ENCODE measurements at places on chromosomes 1 and 21.

DNA sequence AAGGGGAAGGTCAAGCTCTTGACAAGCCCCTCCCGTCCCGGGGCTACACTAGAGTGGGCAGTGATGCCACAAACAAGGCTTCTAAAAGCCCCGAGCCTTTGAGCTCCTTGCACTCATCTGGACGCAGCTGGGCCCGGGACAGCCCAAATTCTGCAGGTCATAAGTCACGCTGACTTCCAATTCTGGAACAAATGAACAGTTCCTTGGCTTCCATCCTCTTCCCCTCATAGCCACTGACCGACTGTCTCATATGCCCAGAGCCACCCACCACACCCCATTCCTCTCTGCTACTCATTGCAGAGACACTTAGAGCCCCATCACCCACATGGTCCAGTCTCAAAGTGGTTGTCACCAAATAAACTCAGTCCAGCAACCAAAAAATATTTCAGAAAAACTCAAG is 32.8 kb upstream of the PRELP start:
- DNase-seq = no peak

DNA sequence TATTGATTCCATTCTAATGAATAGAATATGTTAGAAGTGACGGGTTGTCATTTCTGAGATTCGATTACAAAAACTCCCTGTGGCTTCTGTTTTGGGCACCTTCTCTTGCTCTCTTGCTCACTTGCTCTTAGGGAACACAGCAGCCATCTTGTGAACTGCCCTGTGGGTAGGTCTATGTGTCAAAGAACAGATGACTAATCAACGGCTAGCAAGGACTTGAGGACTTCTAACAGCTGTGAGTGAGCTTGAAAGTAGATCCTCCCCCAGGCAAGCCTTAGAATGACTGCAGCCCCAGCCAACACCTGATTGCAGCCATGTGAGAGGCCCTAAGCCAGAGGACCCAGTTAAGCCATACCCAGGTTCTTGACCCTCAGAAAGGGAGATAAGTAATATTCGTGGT is 49.3 kb downstream of the AZIN2 start:
- no peak for DNase-seq

DNA sequence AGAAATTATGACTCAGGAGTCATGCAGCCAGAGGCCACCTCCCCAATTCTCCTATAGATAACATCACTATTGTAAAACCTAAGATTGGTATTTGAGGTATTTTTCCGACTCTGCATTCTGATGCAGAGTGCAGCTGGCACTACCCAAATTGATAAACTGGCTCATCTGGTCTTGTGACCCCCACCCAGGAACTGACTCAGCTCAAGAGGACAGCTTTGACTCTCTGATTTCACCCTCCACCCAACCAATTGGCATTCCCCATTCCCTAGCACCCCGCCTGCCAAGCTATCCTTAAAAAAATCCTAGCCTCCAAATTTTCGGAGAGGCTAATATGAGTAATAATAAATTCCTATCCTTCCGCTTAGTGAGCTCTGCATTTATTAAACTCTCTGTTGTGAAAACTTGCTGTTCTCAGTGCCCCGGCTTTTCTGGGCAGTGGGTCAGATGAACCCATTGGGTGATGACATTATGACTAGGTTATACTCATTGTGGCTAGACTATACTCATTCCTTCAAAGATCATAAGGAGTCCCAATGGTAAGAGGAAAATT is 39.4 kb upstream of the EPS15 start:
- no peak for DNase-seq

GRCh38 chr1:219041141-219041540 is 132.5 kb upstream of the LYPLAL1 start:
- no peak for DNase-seq

GRCh38 chr21:42269386-42269785 is 45.8 kb downstream of the TFF3 start:
- no peak for DNase-seq

DNA sequence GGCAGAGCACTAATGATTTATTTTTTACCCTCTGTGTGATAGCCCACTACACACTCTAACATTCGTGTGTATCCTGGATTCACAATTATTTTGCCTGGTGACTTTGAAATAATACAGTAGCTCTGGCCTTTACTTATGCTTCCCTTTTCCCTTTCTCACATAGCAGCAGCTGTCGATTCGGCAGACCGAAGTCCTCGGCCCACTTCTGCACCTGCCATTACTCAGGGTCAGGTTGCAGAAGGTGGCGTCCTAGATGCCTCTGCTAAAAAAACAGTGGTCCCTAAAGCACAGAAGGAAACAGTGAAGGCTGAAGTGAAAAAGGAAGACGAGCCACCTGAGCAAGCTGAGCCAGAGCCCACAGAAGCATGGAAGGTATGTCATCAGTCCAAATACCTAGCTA is 70.8 kb downstream of the TMEM200B start:
- DNase-seq = no peak

DNA sequence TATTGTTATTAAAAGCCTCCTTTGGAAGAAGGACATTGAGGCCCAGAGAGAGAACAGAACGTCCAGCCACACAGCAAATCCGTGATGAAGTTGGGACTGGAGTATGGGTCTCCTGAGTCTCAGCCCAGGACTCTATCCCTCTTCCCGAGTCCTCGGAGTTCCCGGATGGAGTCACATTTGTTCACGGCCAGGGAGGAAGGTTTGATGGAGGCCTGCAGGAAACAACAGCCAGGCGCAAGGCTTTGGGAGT is 357 bp upstream of the TXLNA start:
- DNase-seq = no peak

DNA sequence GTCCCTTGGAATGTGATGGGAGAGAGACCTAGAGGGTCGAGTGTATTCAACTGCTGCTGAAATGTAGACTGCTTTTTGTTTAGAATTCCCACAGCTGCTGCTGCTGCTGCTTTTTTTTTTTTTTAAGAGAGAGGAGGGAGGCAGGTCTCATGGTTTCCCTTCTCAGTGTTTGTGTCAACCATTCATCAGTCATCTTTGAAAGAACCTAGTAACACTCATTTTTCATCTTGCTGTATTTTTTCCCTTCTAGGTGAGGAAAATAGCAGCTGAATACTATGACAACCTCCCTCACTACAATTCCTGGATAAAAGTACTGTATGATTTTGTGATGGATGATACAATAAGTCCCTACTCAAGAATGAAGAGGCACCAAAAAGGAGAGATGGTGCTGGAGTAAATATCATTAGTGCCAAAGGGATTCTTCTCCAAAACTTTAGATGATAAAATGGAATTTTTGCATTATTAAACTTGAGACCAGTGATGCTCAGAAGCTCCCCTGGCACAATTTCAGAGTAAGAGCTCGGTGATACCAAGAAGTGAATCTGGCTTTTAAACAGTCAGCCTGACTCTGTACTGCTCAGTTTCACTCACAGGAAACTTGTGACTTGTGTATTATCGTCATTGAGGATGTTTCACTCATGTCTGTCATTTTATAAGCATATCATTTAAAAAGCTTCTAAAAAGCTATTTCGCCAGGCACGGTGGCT is 9.2 kb downstream of the DEGS1 start:
- no peak for DNase-seq

- no peak for DNase-seq
Measured at GRCh38 chr21:26281506-26281905, 110.9 kb upstream of the APP start.

DNA sequence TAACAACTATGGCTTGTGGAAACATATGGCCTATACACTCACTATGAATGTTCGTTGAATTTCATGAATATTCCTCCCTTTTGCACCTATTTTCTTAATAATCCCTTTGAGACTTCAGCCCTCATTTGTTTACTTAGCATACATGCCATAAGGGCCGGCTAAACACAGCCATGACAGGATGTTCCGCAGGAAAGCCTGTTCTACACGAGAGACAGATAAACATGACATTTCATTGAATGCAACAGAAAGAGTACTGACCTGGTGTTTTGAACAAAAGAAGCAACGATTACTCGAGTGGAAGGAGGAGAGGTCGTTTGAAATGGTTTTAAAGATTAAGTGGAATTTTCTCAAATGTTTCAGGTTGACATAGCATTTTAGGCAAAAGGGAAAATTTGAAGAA is 459.5 kb upstream of the CXADR start:
- DNase-seq = no peak

- no peak for DNase-seq
Measured at GRCh38 chr1:21751281-21751680, 31.7 kb downstream of the USP48 start.

DNA sequence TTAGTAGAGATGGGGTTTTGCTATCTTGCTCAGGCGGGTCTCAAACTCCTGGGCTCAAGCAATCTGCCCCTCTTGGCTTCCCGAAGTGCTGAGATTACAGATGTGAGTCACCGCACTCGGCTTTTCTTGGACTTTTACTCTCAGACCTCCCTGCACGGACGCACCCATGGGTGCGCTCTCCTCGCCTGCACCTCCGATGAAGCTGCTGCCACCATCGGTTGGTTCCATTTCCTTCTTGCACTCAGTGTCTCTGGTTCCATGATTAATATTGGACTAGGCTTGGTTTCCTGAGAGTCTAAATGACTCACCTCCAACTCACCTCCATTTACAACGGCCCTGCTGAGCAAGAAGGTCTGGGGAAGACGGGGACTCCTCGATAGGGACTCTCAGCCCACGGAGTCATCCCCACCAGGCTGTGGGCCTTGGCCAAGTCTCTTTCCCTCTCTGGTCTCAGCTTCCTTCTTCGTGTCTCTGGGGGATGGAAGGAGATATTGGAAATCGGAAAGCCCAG is 6.7 kb upstream of the TNFRSF8 start:
- DNase-seq = no peak

GRCh38 chr1:94100129-94100784 is 20.7 kb downstream of the ABCA4 start:
- DNase-seq = no peak

All from NCI-H774 (cell line).